ENCODE measurements at places on chromosomes 1 and 21.
A peak's percentile ranks its signal among the peaks of the same experiment; 100 is the strongest.

GRCh38 chr1:24930260-24931145 lies at the start of gene RUNX3:
RUNX3 (minus strand) TSS chr1:24930276; CDS start chr1:24929868, 408 bp downstream.
- H3K27me3 ChIP-seq, result peaks cover 91% of the 10 kb centered on the region
- peak within 1 kb of the TSS; percentile 71 for H3K4me3 ChIP-seq
- peaks cover 68% of the 10 kb centered on the region for H3K4me1 ChIP-seq
- no peaks in the 10 kb centered on the region for H3K36me3 ChIP-seq

DNA sequence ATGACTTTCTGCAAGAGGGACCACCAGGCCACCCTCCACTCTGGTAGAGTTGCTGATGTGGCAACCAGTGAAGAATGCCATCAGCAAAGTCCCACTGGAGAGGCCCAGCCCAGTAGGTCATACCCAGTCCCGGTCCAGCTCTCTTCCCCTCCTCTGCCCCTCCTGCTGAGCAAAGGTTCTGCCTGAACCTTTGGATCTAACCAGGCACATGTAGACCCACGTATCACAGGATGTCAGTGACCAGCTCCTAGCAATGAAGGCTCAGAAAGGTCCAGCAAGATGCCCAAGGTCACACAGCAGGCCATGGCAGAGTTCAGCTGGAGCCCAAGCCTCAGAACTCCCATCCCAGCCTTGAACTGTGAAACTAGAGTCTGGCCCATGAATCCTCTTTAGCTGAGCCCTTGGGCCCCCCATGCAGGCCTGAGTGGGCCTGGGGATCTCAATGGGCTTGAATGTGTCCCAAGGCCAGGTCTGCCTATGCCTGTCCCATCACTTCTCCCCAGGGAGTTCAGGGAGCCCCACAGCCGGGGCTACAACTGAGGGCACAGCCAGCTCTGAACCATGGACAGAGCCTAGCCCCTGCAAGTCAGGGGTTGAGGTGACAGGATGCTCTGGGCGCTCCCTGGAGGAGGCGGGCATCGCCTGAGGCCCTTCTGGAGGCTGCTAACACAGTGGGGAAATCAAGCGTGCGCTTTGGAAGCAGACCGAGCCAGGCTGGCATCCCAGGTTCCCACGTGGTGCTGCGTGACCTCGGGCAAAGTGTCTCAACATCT lies 21.4 kb upstream of the PADI1 start:
- no peak for DNase-seq
- H3K27me3 ChIP-seq, result no peaks in the 10 kb centered on the region
- peaks cover 17% of the 10 kb centered on the region for H3K4me1 ChIP-seq
- peaks cover 4% of the 10 kb centered on the region for H3K36me3 ChIP-seq
- H3K27ac ChIP-seq, result no peak overlapping the region

- no peak overlapping the region for H3K4me3 ChIP-seq
- no peak overlapping the region for H3K27ac ChIP-seq
- no peak for DNase-seq
- H3K4me1 ChIP-seq, result peaks cover 18% of the 10 kb centered on the region
- H3K27me3 ChIP-seq, result no peaks in the 10 kb centered on the region
These were observed 160.7 kb upstream of the LMO4 start for GRCh38 chr1:87167848-87168525.

DNA sequence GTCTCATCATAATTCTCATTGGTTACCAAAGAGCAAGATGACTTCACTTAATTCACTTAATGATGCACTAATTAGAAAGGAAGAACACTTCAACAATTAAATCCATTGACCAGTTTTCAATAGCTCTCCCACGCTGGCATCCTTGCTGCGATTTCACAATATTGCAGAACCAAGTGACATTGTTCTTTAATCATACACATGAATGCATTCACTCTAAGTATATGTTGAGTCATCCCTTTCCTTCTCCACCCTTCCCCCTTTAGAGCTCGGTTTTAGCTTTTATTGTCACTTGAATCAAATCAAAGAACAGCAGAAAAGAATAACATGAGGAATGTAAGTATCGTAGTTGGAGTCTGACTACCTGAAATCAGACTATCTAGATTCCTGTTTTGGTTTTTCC lies 233.6 kb upstream of the FMN2 start:
- H3K27me3 ChIP-seq, result no peaks in the 10 kb centered on the region
- H3K4me3 ChIP-seq, result no peak overlapping the region
- H3K27ac ChIP-seq, result peak overlapping the region; percentile 44
- peaks cover 9% of the 10 kb centered on the region for H3K36me3 ChIP-seq
- DNase-seq, result no peak

- peaks cover 20% of the 10 kb centered on the region for H3K4me1 ChIP-seq
- no peaks in the 10 kb centered on the region for H3K36me3 ChIP-seq
- H3K27me3 ChIP-seq, result peaks cover 22% of the 10 kb centered on the region
These were observed 5.7 kb downstream of the DDAH1 start for GRCh38 chr1:85459290-85459689.

DNA sequence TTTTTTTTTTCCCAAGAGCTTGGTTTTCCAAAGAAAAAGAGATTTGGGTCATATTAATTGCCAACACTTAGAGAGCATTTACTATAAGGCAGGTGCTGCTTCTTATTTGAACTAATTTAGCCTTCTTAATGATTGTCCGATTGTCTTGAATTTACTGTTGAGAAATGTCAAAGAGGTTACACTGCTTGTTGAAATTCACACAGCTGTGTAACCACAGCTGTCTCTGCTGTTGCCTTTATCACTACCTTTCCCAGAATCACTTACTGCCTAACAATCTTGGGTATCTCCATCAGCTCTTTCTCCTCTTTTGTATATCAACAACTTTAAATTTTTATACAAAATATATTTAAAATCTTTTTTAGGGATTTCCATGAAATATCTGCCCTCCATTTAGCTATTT lies 115.6 kb downstream of the UCHL5 start:
- DNase-seq, result no peak
- no peak overlapping the region for H3K27ac ChIP-seq
- no peaks in the 10 kb centered on the region for H3K4me1 ChIP-seq
- H3K36me3 ChIP-seq, result no peaks in the 10 kb centered on the region
- no peaks in the 10 kb centered on the region for H3K27me3 ChIP-seq

All from WTC11 (cell line).